Femur (tissue), 1 donor: ENCODE measurements at places on chromosomes 11 and 22.

DNA sequence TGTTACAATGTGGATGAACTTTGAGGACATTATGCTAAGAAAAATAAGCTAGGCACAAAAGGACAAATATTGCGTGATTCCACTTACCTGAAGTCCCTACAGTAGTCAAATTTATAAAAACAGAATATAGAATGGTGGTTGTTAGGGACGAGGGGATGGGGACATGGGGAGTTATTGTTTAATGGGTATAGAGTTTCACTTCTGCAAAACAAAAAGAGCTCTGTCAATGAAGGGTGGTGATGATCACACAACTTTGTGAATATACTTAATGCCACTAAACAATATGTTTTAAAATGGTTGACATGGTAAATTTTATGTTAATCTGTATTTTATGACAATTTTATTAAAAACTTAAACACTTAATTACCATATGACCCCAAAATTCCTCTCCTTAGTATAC, 26.1 kb downstream of the INTS4 start:
- no peak for DNase-seq

GRCh38 chr11:68812526-68812925, 29.2 kb downstream of the CPT1A start:
- DNase-seq = no peak

DNA sequence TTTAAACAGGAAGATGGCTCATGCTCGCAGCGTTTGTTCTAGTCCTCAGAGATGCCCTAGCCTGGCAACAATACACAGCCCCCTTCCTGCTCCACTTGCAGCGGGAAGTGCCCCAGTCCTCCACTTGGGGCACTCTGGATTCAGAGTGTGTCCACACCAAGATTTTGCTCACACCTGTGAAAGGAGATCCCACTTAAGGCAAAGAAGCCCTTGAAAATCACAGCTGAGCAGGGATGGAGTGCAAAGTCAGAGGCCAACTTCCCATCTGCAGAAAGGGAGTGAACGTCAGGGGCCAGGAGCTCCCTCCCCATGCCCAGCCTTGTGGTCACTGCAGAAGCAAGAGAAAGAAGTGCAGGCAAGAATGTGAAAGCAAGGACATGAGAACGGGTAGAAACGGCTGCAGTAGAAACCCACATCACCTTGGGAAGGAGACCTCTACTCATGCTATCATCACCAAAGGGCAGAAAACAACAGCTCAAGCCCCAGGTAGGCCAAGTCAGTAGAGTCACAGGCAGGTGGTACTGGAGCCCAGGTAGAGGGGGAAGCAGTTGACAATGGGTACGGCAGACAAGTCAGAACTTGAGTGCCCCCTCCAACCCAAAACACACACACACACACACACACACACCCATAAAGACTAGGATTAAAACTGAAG, 157.4 kb downstream of the BUD13 start:
- no peak for DNase-seq

DNA sequence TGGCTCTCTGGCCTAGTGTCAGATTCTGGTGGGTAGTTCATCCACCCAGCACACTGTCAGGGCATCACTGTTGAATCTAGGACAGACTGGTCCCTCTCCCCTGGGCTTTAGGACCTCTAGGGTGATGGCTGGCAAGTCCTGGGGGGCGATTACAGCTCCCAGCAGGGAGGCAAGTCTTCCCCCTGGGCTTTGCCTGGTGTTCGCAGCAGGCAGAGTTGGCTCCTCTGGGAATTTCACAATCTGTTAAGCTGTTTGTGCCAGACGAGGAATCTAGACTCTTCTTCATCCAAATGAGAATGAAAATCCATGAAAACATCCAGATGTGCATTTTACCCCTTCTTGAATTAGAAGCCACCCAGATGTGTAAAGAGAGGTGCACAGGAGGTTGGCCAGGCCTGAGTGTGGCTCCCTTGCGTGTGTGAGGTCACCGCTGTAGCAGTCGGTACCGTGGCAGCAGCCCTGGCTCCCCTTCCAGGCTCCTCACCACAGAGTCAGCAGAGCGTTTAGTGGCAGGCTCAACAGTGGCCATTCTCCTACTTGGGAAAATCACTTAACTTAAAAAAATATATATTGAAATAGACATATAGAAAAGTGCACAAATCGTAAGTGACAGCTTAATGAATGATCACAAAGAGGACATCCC, 99.9 kb upstream of the TBCEL start:
- no peak for DNase-seq

DNA sequence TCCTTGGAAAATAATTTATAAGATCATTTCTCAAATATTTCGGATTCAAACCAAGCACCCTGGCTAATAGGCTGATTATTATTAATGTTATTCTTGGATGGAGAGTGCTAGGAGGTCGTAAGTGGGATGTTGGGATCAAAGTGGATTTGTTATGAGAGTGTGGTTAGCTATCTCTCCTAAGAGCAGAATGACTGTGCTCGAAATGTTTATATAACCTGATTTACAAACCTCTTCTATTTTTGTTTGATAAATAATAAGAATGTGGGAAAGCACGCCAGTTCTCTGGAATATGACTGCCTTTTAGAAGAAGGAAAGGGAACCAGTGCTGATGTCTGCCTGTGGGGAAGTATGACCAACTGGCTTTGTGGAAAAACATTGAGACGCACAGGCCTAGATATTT, 527.5 kb downstream of the NTM start:
- DNase-seq = no peak

- DNase-seq = no peak
Measured at GRCh38 chr11:100716838-100717237, 29.8 kb downstream of the ARHGAP42 start.

DNA sequence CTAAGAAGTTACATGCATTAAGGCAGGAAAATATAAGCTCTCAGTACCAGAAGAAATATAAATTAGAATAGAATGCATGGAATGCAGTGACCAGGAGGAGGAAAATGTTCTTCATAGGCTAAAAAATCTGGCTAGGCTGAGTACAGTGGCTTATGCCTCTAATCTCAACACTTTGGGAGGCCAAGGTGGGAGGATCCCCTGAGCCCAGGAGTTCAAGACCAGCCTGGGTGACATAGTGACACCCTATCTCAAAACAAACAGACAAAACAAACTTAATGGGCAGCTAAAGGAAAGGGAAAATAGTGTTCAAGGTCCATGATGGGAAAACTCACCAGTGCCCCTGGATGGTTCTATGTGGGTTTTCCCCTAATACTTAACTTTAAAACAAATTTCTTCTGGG, 78.3 kb upstream of the RASSF10 start:
- DNase-seq = no peak

- no peak for DNase-seq
Measured at GRCh38 chr22:33598821-33599220, 321.5 kb downstream of the LARGE1 start.

DNA sequence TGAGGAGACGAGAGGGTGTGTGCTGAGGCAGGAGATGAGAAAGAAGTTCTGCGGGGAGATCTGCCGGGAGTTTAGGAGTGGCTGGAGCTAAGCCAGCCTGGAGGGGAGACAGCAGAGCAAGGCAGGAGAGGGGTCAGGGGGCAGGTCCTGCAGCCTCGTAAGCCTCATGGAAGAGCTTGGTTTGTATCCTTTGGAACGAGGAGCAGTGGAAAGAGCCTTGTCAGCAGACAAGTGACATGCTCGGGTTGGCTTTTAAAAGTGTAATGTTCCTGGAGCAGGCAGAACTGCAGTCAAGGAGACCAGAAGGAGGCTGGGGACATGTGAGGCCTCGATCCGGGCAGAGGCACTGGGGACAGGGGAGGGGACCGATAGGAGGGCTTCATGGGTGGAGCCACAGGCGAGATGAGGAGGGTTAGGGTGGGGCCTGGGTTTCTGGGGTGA, 21.4 kb upstream of the TUB start:
- no peak for DNase-seq

GRCh38 chr11:73320763-73321603, 12.9 kb downstream of the ARHGEF17 start:
- DNase-seq = no peak

DNA sequence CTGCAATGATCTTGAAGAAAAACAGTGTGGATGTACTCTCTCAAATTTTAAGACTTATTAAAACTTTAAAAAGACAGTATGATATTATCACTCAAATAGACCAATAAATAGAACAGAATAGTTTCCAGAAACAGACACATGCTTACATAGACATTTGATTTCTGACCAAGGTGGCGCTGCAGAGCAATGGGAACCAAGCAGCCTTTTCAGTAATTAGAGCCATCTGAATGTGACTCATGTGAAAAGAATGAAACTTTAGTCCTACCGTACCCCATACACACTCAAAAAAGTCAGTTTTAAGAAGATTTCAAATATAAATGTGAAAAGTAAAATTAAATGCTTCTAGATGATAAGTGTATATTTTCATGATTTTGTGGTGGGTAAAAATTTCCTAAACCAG, 74.2 kb upstream of the MS4A8 start:
- DNase-seq = no peak

GRCh38 chr22:29265929-29266328, 1.9 kb downstream of the RHBDD3 start:
- DNase-seq = no peak

DNA sequence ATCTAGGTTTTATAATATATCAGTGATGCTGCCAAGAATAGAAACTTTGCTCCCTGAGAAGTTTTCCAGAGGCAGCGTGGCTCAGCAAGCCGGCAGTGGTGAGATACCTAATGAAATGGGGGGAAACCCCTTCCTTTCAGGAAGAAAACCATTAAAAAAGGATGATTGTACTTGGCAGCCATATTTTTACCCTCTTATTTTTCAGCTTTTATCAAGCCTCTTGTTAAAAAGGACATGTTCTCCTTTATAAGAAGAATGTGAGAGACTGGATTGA, 9.0 kb upstream of the ME3 start:
- no peak for DNase-seq

GRCh38 chr11:73403541-73403940, 27.3 kb downstream of the RELT start:
- DNase-seq = no peak

- DNase-seq = peak; percentile 24
Measured at GRCh38 chr11:76863196-76863777, 2.6 kb downstream of the ACER3 start.

- peak; percentile 75 for DNase-seq
Measured at GRCh38 chr11:612201-612960, 3.4 kb downstream of the IRF7 start.

GRCh38 chr22:50262460-50262911, 1.0 kb upstream of the MAPK12 start:
- no peak for DNase-seq

GRCh38 chr11:3086671-3087150, 29.5 kb upstream of the CARS1 start:
- peak; percentile 18 for DNase-seq
